ENCODE measurements at places on chromosomes 7 and 10. TPM values are rescaled to one million over a fixed set of nuclear protein-coding genes. Genes with fewer than 3 reads are reported as not detected.

The HSPA12A gene
- 0.01 TPM for polyA plus RNA-seq

- peaks cover 9% of the 10 kb centered on the region for H3K4me1 ChIP-seq
- H3K36me3 ChIP-seq = no peaks in the 10 kb centered on the region
- no peak overlapping the region for H3K27ac ChIP-seq
- no peaks in the 10 kb centered on the region for H3K27me3 ChIP-seq
- peak; percentile 18 for DNase-seq
Observed at GRCh38 chr7:42278344-42278743, 41.3 kb upstream of the GLI3 start.

- no peaks in the 10 kb centered on the region for H3K36me3 ChIP-seq
- H3K4me3 ChIP-seq = no peak overlapping the region
- H3K4me1 ChIP-seq = peaks cover 12% of the 10 kb centered on the region
- H3K27me3 ChIP-seq = no peaks in the 10 kb centered on the region
Observed at GRCh38 chr7:138025215-138026186, 23.6 kb upstream of the CREB3L2 start.

GRCh38 chr7:16062269-16062668, 359.1 kb downstream of the CRPPA start:
- no peak for DNase-seq
- no peak overlapping the region for H3K27ac ChIP-seq
- H3K4me3 ChIP-seq = no peak overlapping the region
- H3K4me1 ChIP-seq = peaks cover 6% of the 10 kb centered on the region

GRCh38 chr7:461117-461452, 58.6 kb downstream of the PDGFA start:
- no peak overlapping the region for H3K27ac ChIP-seq
- no peaks in the 10 kb centered on the region for H3K36me3 ChIP-seq
- DNase-seq = no peak

The ACHE gene
- not detected for polyA plus RNA-seq

DNA sequence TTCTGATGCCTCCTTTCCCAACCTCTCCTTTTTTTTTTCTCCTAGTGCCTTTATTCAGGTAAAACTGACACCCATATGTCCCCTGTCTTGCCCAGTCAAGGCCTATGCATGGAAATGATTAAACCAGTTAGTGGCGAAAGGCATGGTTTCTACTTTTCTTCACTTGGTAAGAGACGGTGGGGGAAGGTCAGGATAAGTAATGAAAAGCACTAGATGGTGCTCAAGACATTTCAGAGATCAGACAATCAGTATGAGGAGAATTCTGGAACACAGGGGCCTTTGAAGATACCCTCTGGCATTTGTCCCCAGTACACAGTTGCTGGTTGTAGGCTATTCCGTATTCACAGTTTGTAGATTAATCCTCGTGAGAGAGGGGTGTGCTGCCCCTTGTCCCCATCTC, 121.2 kb downstream of the RTKN2 start:
- no peaks in the 10 kb centered on the region for H3K36me3 ChIP-seq
- no peak overlapping the region for H3K27ac ChIP-seq
- no peak overlapping the region for H3K4me3 ChIP-seq
- no peaks in the 10 kb centered on the region for H3K27me3 ChIP-seq
- no peaks in the 10 kb centered on the region for H3K4me1 ChIP-seq

The RAB19 gene
- not detected for polyA plus RNA-seq

Measured in CD14-positive monocyte (primary cell).